Fibroblast of lung (primary cell): ENCODE measurements at places on chromosomes 1 and 21.

DNA sequence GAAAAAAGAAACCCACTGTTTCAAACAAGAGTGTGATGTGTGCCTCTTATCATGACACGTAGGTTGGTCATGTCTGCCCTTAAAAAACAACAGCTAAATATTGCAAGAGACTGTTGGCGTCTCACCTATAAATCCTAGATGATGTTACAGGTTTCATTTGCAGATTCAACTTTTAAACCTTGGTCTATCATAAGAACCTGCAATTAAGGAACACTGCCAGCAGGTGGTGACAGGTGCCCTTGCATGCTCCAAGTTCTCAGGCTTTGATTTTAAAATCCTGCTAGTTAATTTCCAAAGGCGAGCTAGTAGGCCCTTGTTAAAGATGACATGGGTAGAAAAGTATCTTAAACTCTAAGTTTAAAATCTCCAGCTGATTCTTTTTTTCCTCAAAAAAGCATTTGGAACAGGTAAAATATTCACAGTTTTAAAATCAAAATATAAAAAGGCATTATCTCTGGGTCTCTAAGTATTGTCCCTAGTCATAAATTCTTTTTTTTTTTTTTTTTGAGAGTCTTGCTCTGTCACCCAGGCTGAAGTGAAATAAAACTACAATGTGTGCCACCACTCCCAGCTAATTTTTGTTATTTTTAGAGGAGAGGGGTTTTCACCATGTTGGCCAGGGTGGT is 39.1 kb downstream of the CLSTN1 start:
- H3K36me3 ChIP-seq, result no peaks in the 10 kb centered on the region
- no peak overlapping the region for H3K4me3 ChIP-seq
- no peaks in the 10 kb centered on the region for H3K4me1 ChIP-seq
- H3K27ac ChIP-seq, result no peak overlapping the region
- DNase-seq, result peak; percentile 66

GRCh38 chr1:168261390-168261789 is 19.3 kb upstream of the TBX19 start:
- no peak overlapping the region for H3K4me3 ChIP-seq
- no peaks in the 10 kb centered on the region for H3K27me3 ChIP-seq
- H3K36me3 ChIP-seq, result no peaks in the 10 kb centered on the region
- peaks cover 2% of the 10 kb centered on the region for H3K4me1 ChIP-seq
- no peak overlapping the region for H3K27ac ChIP-seq
- peak; percentile 81 for DNase-seq

DNA sequence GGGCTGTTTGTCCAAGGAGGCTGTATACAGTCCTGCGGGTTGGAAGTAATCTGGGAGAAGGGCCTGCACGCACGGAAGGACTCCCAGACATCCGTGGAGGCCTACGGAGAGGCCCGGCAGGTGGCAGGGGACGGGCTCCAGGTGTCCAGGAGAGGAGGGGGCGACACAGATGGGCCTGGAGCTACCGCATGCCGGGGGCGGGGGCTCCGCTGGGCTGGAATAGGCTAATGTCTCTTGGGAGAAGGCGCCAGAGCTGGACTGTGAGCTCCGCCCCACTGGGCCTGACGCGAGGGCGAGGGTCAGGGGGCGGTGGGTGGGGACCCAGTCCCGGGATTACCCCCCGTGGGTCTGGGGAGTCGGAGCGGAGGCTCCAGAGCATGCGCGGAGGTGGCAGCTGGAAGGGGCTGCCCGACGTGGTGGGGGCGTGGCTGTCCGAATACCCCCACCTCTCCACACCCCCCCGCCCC is 659 bp downstream of the AGO1 start:
- no peaks in the 10 kb centered on the region for H3K4me1 ChIP-seq
- H3K27ac ChIP-seq, result peak overlapping the region; percentile 61
- no peaks in the 10 kb centered on the region for H3K27me3 ChIP-seq

DNA sequence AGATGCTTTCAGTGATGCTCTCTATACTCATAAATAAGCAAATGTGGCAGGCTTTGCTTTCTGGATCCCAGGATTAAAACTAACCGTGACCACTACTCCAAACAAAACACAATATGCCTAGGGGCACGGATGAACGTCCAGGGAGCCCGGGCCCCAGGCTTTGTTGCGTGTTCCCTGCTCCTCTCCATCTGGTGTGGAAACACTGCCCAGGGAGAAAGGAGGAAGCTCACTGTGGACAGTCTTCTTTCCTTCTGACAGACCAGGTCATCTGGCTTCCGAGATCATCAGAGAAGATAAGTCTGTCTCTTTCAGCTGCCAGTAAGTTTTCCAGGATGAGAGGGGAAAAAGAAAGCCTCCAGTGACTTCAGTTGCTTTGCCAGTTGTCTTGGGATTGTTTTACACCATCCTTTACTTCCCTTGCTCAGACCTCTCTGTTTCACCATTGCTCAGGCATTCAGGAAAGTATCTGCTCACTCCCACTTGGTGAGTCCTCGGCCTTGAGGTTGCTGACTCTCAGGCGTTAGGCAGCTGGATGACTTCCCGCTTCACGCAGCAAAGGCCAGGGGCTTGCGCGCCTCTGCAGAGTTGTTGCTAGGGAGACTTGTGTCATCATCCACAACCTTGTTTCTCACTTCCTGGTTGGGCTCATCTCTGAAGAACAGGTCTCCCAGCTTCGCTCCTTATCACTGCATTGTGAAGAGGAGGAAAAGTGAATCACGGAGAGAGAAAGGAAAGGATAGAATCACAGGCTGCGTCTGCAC is 20.6 kb upstream of the PGD start:
- H3K4me3 ChIP-seq, result no peak overlapping the region
- H3K27ac ChIP-seq, result peak overlapping the region; percentile 70
- H3K27me3 ChIP-seq, result no peaks in the 10 kb centered on the region
- H3K36me3 ChIP-seq, result no peaks in the 10 kb centered on the region
- peak; percentile 46 for DNase-seq

DNA sequence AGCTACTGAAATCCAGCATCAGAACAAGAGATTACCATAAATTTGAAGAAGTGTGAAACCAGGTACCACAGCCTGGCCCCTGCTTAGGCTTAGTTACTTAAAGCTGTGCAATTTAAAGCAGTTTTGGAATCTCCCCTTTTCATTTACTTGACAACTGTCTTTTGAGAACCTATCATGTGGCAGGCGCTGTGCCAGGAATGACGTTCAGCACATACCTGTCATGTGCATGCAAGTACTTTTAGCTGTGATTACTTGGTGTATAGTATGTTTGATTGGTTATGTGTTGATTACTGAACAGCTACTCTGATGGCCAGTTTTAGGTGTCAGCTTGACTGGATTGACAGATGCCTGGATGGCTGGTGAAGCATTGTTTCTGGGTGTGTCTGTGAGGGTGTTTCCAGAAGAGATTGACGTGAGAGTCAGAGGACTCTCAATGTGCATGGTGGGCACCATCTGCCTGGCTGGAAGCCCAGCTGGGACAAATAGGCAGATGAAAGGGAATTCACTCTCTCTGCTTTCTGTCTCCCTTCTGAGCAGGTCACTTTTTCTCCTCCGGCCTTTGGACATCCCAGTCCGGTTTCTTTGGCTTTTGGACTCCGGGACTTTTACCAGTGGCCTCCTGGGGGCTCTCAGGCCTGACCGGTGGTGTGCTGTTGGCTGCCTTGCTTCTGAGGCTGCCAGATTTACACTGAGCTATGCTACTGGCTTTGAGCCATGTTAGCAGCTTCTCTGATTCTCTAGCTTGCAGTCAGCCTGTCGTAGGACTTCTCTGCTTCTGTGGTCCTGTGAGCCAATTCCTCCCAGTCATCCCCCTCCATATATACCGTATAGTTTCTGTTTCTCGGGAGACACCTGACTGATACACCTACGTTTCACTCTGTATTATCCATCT is 178.0 kb downstream of the RYR2 start:
- DNase-seq, result peak; percentile 18
- H3K27ac ChIP-seq, result no peak overlapping the region

DNA sequence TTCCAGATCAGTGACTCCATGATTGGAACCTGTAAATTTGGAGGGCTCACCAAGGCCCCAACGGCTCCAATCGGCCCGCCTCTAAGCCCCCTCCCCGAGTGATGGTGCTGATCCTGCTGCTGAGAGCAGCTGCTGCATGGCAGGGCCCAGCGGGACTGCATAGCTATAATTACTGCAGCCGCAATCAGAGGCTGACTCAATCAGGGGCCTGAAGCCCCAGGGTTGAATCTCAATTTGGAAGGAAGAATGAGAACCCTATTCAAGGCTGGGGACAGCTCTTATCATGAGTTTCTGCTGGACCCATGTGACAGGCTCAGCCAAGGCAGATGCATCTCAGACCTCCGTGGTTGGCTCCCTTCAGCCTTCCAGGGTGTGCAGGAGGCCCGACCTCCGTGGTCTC is 42.8 kb upstream of the MAGOH start:
- no peak for DNase-seq
- no peaks in the 10 kb centered on the region for H3K27me3 ChIP-seq
- peaks cover 2% of the 10 kb centered on the region for H3K36me3 ChIP-seq
- no peak overlapping the region for H3K27ac ChIP-seq

- H3K27me3 ChIP-seq, result no peaks in the 10 kb centered on the region
- no peak for DNase-seq
- H3K27ac ChIP-seq, result no peak overlapping the region
- H3K4me3 ChIP-seq, result no peak overlapping the region
- peaks cover 15% of the 10 kb centered on the region for H3K4me1 ChIP-seq
Measured at GRCh38 chr1:19769211-19769932, 30.3 kb downstream of the TMCO4 start.

- H3K27me3 ChIP-seq, result no peaks in the 10 kb centered on the region
- H3K4me3 ChIP-seq, result no peak overlapping the region
- H3K36me3 ChIP-seq, result no peaks in the 10 kb centered on the region
- H3K4me1 ChIP-seq, result no peaks in the 10 kb centered on the region
Measured at GRCh38 chr1:87600055-87600850, 271.6 kb downstream of the LMO4 start.

DNA sequence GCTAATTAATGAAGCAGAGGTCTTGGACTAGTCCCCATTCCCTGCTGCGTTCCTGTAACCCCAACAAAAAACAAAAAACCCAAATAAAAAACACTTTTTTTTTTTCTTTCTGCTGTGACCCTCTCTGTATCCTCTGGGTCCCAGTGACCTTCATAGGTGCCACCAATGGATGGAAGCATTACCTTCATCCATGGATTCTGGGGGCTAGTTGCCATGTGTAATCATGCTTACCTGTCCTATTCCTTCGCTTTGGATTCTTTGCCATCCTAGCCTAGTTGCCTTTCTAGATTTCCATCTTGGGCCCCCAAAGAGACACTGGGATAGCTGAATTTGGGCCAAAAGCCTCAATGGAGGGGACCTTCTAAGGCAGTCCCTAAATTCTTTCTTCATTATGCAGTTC is 1208.7 kb downstream of the BRINP3 start:
- H3K4me1 ChIP-seq, result no peaks in the 10 kb centered on the region
- no peak overlapping the region for H3K4me3 ChIP-seq
- H3K27ac ChIP-seq, result no peak overlapping the region
- H3K36me3 ChIP-seq, result no peaks in the 10 kb centered on the region
- DNase-seq, result peak; percentile 37

DNA sequence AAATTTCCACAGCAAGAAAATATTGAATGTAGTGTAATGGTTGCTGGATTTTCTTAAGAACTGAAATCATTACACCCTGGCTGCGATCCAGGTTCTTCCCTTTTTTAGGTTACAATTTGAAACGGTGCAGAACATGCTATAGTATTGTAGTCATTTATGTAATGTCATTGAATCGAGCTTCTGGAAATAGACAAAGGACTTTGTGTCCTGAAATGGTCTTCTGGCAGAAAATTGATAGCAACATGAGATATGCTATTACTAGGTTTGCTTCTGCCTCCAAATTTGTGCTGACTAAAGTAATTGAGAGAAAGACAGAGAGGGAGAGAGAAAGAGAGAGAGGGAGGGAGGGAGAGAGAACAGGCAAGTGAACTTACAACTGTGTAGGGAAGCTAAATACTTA is 146.2 kb upstream of the NFIA start:
- no peak for DNase-seq
- no peak overlapping the region for H3K27ac ChIP-seq
- H3K27me3 ChIP-seq, result no peaks in the 10 kb centered on the region
- H3K4me3 ChIP-seq, result no peak overlapping the region
- no peaks in the 10 kb centered on the region for H3K36me3 ChIP-seq
- H3K4me1 ChIP-seq, result no peaks in the 10 kb centered on the region

GRCh38 chr21:36260030-36260787 is 59.8 kb upstream of the MORC3 start:
- H3K4me3 ChIP-seq, result peak overlapping the region; percentile 46
- no peaks in the 10 kb centered on the region for H3K4me1 ChIP-seq
- peak; percentile 85 for DNase-seq
- peaks cover 2% of the 10 kb centered on the region for H3K36me3 ChIP-seq

- H3K4me3 ChIP-seq, result no peak overlapping the region
- H3K4me1 ChIP-seq, result peaks cover 10% of the 10 kb centered on the region
- DNase-seq, result no peak
- no peaks in the 10 kb centered on the region for H3K27me3 ChIP-seq
Measured at GRCh38 chr1:28577052-28577678, 14.9 kb upstream of the RAB42 start.

GRCh38 chr1:41647221-41648135 is 163.0 kb upstream of the EDN2 start:
- H3K4me3 ChIP-seq, result no peak overlapping the region
- no peaks in the 10 kb centered on the region for H3K27me3 ChIP-seq
- H3K36me3 ChIP-seq, result no peaks in the 10 kb centered on the region
- H3K4me1 ChIP-seq, result peaks cover 2% of the 10 kb centered on the region

- no peaks in the 10 kb centered on the region for H3K27me3 ChIP-seq
- H3K4me1 ChIP-seq, result peaks cover 32% of the 10 kb centered on the region
- H3K36me3 ChIP-seq, result no peaks in the 10 kb centered on the region
- H3K27ac ChIP-seq, result no peak overlapping the region
- no peak overlapping the region for H3K4me3 ChIP-seq
- DNase-seq, result no peak
Measured at GRCh38 chr1:109818988-109819764, 55.5 kb upstream of the EPS8L3 start.

DNA sequence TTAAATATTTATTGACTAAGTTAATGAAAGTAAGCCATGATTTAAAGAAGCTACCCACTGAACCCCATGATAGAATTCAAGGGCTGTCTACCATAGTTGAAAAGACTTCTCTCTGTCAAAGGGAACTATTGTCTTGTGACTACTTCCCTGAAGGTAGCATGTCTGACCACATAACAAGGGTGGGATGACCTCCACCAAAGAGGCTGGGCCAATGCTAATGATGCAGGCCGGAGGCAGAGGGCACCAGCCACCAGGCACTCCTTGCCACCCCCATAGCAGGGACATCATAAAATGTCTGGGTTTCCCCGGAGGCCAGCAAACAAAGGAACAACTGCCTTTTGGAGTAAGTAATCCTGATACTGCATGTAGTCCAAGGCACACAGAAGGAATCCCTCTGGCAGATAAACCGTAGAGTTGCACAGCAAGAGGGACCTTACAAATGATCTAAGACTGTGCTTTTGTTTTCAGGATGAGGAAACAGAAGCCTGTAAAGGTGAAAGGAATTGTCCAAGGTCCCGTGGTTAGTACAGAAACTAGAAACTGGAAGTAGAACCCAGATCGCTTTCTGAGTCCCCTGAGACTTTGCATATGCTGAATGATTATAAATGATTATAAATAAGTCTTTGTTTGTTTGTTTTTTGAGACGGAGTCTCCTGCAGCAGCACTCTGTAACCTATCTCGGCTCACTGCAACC is 33.5 kb upstream of the ITPKB start:
- no peak overlapping the region for H3K27ac ChIP-seq
- H3K4me1 ChIP-seq, result no peaks in the 10 kb centered on the region
- no peaks in the 10 kb centered on the region for H3K36me3 ChIP-seq
- no peak overlapping the region for H3K4me3 ChIP-seq
- H3K27me3 ChIP-seq, result peaks cover 2% of the 10 kb centered on the region
- DNase-seq, result no peak
